NCI-H2081 treated with DMSO at 0.1 percent for 48 hours (cell line): ENCODE measurements at places on chromosomes 3 and 15.
A peak's percentile ranks its signal among the peaks of the same experiment; 100 is the strongest.

DNA sequence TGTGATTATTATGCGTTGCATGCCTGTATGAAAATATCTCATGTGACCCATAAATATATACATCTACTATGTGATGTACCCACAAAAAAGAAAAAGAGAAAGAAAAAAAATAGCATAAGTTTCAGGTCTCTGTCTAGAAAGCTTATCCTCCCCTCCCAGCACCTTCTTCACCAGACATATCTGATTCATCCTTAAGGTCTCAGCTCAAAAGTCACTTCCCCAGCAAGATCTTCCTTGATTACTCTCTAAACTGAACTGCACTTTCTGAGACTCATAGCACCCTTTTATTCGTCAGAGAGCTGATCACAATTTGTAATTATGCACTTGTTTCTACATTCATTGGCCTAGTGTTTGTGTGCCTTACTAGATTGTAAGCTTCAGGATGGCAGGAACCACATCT is 11.1 kb upstream of the PTPN9 start:
- DNase-seq: no peak

- DNase-seq: peak; percentile 66
These were observed 37.6 kb downstream of the NCEH1 start for GRCh38 chr3:172673210-172673679.

- DNase-seq: no peak
These were observed 556.3 kb upstream of the TBL1XR1 start for GRCh38 chr3:177753451-177754155.

- no peak for DNase-seq
These were observed 427.2 kb downstream of the ZIC1 start for GRCh38 chr3:147836330-147836729.

DNA sequence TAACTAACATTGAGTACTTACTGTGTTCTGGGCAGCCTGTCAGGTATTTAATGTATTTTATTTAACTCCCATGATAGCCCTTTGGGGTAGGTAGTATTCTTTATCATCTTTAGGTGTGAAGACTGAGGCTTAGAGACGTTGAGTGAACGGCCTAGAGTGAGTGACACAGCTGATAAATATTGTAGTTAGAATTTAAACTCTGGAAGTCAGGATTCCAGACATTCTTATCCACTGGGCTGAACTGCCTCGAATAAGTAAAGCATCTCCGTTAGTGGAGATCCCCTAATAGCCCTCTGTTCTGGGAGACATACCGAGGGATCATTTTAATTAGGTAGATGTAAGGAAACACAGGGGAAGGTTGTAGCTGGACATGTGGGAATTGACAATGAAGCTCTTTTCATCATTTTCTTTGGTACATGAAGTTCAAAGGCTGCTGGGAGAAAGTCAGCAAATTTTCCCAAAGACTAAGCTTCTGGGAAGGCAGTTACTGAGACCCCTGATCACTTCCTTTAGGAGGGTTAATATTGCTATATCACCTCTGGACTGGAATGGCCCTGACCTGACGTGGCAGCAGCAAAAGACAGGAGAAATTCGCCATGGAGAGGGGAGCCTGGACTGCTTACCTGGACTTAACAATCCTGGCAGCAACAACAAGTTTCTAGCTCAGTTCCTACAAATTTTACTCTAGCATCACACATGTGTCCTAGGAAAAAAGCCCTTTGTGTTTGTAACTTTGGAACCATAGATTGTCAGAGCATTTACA is 11.7 kb upstream of the PDCD6IP start:
- DNase-seq: no peak

DNA sequence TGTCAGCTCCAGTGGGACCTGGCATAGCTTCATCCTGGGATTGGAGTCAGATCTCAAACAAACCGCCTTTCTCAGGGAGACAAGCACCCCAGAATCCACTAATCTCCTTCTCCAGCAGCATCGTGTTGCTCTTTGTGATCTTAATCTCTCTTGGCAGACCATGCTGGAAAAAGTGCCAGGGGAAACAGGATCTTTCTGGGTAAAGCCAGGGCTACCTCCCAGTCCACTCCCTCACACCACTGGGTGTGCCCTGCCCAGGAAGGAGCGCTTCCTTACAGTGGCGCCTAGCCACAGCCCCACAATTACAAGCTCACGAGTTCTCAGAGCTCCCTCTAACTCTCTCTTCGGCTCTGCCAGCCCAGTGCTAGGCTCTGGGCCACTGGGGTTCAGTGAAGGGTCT is 32.2 kb downstream of the RPLP1 start:
- DNase-seq: no peak

DNA sequence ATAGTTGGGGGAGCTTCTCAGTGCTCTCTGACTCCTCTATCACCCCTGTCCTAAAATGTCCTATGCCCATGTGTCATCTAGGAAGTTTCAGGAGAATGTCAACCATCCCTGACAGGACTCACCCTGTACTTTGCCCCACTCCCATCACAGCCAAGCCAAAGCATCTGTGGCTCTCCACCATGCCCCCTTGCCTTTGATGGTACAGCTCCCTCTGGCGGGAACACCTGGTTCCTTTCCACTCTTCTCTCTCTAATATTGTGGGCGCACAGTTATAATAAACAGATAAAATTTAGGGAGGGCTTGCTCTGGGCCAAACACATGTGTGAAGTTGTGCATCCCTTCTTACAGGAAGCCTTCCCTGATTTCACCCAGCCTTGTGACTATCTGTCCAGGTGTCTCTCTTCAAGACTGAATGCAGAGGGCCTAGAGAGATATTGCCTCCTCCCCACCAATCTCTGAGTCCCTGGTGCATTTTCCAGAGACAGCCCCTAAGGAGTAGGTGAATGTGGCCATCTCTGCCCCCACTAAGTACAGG is 62.8 kb downstream of the ISG20 start:
- DNase-seq: no peak

DNA sequence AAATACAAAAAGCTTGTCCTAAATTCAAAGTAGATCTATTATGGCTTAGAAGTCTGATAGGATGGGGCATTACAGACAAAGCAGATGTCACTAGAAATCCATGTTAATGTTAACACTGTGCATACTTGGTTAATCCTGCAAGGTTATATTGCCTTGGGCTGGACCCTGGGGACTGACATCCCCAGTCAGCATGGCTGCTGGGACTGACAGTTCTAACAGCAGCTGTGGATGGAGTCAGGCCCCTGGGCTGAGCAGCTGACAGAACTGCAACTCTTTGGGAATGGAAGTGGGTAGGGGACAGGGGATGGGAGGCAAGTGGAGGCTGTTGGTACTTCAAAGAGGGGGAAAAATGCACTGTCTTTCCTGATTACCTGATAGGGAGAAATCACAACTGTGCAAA is 7.5 kb downstream of the P2RY1 start:
- DNase-seq: no peak

GRCh38 chr3:11721479-11721878 is 77.8 kb upstream of the VGLL4 start:
- DNase-seq: no peak

- no peak for DNase-seq
These were observed 147.1 kb upstream of the RGMA start for GRCh38 chr15:93235926-93236780.

DNA sequence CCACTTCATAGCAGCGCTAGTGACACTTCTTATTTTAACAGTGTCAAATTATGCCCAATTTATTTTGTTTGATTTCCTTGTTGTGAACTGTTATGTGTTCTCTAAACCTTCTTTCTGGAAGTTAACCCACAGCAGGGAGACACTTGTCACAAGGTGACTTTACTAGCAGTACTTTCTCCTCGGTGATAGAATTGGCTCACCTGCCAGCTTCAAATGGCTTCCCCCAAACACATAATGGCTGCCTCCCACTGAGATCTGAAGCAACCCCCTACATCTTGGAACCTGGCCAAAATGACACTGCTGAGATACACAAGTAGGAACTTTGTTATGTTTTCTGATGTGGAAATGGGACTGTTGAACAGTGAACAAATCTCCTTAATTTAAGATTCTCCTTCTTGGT is 238.8 kb upstream of the DPH6 start:
- DNase-seq: peak; percentile 86
